ENCODE measurements at places on chromosomes 2 and 18.

GRCh38 chr2:168217920-168218319 is 29.5 kb downstream of the STK39 start:
- DNase-seq, result no peak

- DNase-seq, result no peak
Observed at GRCh38 chr2:215535741-215536140, 99.9 kb upstream of the FN1 start.

DNA sequence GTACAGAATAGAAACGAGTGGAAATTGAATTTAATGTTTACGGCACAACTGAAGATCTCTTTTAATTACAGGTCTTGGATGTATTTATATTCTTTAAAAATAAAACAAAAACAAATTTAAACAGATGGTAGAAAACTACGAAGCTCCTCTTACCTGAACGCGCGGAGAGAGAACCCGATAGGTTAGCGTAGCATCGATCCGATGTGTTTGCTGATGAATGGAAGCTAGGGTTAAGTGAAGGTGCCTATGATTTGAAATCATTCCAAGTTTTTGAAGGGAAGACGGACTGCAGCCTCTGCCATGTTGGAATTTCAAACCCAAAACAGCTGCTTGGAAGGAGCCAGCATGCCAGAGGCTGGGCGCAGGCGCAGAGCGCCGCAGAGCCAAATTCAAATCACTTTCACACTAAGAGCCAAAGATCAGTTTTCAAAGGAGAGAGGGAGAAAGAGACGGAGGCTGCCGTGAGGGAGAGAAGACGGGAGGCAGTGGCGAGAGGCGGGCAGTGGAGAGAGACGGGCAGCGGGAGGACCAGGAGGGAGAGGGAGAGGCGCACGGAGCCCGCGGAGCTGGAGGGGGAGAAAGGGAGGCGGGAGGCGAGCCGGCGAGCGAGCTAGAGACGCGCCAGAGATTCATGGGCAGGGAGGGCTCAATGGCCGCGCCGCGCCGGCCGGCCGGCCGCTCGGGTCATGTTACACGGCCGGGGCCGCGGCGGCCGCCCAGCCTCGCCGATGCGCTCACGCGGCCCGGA is at the start of gene FIGN:
FIGN (minus strand) TSS at position 324 of the 748 bp plus-strand sequence. CDS start 1,081 bp downstream, outside the sequence.
- DNase-seq, result peak; percentile 45

DNA sequence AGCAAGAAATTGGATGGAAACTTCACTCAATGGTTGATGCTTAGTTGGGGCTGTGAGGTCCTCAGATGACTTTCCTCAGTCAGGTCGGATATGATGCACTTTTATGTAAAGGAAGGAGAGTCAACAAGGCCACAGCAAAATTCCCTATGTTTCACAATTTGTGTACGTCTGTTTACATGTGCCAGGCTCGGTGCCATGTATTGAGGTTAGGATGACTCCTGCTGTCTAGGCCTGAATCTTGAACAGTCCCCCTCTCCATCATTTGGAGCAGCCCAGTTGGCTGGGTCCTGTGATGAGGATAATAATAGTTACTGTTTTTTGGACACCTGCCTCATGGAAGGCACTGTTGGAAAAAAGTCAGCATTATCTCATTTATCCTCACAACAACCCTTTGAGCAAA is 43.1 kb downstream of the VSNL1 start:
- DNase-seq, result no peak

DNA sequence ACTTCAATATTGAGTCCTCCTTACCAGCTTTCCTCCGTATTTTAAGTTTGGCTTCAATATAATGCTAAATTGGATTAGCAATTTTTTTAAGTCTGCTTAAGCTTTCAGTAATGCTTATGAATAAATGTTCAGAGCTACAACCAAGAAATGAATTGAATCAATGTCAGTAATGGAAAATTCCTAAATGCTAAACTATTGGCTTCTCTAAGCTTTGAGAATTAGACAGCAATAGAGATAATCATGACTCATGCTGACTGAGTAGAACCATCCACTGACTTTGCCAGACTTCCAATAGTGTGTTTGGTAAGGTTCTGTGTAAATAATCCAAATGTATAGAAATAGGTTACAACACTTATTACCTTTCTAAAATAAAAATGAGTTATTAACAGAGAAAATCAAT is 8.9 kb upstream of the PDE1A start:
- no peak for DNase-seq

DNA sequence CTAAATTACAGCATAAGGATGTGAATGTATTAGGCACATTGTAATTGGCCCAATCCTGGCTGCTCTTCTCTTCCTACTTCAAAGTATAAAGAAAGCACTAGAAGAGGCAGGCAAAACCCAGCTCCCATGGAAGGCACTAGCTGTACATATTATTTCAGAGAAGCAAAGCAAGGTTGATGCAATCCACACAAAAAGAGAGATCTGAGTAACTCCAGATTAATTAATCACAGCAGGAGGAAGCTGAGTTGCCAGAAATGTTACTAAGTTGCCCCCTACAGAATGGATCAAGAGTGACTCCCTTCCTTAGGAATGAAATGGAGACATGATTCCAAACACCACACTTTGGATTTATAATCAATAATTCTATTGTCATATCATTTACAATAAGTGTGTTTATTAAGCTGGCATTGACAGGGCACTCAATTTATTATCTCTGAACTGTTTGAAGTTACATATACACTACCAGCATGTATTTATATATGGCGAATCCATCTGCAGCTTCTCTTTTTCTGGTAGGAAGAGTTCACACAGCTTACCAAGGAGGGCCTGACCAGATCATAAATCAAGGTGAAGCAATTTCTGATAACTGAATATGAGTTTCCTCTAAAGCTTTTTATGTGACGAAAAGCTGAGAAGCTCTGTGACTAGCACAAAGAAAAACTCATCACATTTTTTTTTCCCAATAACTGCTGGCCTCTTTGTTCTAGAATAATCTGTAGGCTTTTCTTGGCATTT is 393.1 kb upstream of the LYPD1 start:
- no peak for DNase-seq

DNA sequence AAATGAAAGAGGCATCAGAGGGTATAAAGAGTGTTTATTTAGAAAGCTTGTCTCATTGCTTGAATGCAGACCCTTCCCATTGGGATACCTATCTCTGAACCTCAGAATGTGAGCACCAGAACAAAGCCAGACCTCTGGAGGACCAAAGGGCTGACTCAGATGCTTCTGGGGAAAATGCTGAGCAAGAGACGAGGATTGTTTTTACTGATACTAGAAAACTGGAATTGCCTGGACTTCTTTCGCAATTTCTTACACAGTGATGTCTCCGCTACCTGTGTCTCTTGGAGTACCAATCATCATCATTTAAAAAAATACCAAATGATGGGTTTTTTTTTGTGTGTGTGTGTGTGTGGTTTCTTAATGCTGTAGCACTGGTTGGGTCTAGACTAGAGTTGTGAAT is 55.6 kb upstream of the CCDC85A start:
- no peak for DNase-seq

DNA sequence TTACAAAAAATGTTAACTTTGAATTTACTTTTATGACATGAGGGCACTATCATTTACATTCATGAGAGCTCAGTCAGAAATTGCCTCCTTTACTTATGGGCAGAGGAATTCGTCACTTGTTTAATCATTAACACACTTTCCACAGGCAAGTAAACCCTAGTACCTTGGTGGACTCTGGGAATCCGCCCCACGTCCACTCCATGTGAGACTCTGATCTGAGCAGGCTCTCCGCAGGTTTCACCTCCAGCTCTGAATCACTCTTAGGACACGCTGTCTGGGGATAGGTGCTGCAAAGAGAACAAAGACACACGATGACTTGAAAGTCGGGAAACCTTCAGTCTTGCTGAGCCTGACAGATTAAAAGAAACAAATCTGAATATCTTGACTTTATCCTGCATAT is 73.6 kb downstream of the LPIN2 start:
- DNase-seq, result no peak

DNA sequence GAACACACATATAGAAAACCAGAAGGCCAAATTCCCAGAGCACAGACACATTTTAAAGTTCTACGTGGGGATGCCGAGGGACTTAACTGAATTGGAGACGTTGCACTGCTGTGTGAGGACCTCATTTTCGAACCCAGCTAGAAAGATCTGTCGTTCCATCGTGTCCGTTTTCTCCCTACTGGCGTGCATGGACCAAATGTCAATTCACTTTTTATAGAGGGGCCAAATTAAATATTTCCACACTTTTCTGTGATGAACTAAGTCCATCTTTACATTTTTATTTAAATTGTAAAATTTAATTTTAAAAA is 692 bp upstream of the TSHZ1 start:
- no peak for DNase-seq

- DNase-seq, result no peak
Observed at GRCh38 chr2:184834699-184835397, 236.5 kb downstream of the ZNF804A start.

DNA sequence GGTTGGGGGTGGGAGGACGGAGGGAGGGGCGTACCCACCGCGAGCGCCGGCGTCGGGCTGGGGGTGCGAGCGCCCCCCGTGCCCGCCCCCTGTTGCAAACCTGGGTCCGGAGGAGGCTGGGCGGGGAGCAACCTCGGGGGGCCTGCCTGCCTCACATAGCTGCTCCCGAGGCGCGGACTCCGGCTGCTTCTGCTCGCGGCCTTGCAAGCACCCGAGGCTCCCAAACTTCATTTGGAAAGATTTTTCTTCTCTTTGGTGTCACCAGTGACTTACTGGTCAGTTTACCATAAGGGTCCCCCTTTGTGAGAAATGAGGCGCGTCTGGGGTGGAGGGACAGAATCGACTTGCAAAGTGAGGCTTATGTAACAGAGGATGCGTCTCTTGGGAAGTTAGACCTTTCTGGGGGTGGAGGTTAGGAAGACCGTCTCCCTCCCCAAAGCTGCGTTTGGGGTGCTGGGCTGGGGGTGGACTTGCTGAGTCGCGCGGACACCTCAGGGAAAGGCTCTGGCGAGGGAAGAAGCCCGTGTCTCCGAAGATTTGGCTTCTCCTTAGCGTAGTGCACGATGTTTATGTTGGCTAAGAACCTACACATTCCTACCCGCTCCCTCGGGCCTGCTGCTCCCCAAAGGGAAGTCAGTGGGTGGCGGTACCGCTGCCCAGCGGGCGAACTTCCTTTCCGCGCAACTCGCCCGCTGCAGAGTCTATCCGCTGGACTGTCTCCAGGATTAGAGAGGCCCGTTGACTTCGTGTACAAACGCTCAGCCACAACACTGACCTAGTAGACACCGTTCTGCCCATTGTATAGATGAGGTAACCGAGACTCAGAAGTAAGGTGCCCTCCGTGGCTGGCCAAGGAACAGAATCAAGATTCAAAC is 559 bp downstream of the TMEM37 start:
- DNase-seq, result no peak

DNA sequence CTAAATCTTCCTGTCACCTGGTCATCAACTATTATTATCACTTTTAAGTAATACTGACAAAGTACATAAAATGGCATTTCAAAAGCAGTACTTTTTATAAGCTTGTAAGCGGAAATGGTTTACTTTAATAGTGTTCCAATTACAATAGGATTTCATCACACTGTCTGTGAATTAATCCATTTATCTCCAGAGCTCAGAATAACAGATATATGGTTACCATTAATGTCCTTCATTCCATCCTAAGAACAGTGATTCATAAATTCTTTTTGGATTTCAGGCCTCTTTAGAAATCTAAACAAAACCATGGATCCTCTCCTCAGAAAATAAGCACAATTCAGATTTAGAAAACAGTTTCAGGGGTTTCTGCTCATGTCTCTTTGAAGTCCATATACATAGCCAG is 68.4 kb downstream of the PID1 start:
- DNase-seq, result no peak

DNA sequence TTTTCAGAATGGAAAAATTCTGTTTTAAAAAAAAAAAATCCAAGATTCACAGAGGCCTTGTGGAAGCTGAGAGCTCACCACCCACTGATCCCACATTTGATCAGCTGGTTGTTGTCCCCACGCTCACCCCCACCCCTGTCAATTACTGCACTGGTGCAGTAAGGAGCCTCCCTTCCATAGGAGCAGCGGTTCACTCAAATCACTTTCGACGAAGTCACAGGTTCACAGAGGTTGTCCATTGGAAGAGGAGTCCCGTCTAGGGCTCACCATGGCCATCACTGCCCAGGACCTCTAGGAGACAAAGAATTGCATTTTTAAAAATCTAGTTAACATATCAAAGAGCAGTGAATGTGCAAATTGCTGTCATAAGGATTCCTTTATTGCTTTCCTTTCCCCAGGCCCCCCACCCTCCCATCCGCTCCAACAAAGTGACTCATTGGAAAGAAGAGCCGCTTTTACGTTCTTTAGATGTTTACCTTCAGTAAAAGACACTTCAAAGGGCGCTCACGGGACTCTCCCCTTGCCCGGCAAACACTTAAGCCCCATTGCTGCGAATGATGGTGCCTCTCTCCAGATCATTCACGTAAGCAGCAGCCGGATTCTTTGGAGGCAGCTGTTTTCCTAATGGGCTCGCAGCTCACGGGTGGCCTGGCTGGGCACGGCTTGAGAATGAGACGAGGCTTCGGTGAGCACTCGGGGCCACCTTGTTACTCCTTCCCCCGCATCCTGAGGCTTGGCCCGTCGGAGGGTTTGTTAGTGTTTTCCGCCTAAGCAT is 165.5 kb upstream of the SALL3 start:
- no peak for DNase-seq

DNA sequence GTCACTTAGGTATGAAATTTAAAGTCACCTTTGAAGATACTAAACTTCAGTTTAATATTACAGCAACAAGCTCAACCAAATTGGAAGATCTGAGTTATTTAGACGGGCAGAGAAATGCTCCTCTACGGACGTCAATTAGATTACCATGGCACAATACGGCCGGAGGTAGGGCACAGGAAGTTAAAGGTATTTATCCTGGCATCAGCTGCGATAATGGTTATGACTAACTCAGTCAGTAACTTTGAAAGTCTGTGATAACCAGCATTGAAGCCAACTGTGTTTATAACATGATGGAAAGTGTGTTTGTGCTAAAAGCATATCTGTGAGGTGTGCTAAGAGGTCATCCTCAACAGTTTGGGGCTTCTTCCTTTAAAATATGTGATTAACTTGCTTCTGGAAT is 117.3 kb downstream of the WDSUB1 start:
- no peak for DNase-seq

- no peak for DNase-seq
Observed at GRCh38 chr2:145273840-145274239, 753.9 kb upstream of the ZEB2 start.

Measured in NCI-H1694 (cell line).